ENCODE measurements at places on chromosomes 16 and 17.

- DNase-seq: no peak
These were observed 25.1 kb downstream of the RAI1 start for GRCh38 chr17:17706140-17707060.

- DNase-seq: peak; percentile 87
These were observed 5.6 kb upstream of the MTSS2 start for GRCh38 chr16:70691223-70692129.

- peak; percentile 22 for DNase-seq
These were observed 17.2 kb upstream of the NSMCE1 start for GRCh38 chr16:27285676-27286196.

- no peak for DNase-seq
These were observed 3.3 kb upstream of the RIPOR1 start for GRCh38 chr16:67525176-67525860.

GRCh38 chr17:29874931-29875596 lies 55.0 kb downstream of the SSH2 start:
- DNase-seq: no peak

DNA sequence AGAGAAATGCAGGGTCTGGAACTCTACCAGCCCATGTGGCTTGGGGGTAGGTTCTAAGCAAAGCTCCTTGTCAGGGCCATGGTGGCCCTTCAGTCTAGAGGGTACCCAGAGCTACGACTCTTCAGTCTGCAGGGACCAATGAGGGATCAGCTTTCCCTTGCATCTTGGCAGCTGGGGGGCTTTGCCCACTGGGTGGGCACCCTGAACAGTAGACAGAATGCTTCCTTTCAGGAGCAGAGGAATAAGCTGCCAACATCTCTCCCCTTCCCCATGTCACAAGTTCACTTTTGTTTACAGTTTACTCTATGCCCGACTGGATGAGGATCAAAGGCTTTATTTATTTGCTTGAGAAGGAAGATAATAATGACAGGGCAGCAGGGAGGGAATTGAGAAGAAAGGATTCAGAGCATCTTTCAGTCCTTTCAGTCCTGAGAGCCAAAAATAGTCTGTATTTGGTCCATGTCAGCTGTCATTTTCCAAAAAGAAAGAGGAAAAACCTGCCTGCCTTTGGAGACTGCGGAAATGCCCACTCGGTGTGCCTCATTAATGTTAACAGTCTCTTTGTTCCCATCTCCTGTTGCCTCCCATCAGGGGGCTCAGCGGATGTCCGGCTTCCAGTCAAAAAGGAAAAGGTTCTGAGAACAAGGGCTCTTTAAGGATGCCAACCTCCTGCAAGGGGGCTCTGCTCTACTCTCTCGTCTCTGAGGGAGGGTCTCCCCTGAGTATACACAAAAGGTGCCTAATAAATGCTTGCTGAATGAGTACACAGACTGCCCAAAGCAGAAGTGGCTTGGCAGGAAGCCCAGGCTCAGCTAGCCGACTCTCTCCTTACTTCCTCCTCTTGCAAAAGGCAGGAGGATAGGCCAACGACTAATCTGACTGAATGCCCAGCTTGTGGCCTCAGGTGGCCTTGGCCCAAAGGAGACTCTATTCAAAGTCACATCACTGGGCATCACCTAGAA lies 17.1 kb downstream of the TRAF4 start:
- no peak for DNase-seq

DNA sequence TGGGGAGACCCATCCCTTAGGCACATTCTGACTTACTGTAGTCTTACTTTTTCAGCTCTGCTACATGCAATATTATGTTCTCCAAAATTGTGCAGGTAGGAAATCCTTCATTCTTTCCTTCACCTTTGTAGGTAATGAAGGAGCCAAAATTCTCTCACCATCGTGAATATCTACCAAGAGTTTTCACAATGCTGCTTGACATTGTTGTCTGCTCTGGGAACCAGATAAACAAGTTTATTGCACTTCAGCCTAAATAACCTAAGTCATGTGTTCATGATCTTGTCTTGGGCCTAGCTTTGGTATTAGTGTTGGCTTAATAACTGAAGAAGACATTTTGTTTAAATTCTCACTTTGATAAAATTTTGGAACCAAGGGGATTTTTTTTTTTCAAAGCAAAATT lies 110.8 kb upstream of the ELAC2 start:
- no peak for DNase-seq

- no peak for DNase-seq
These were observed 1.5 kb upstream of the NTN3 start for GRCh38 chr16:2469399-2470233.

- DNase-seq: no peak
These were observed 48.2 kb downstream of the SPACA3 start for GRCh38 chr17:33039874-33040273.

DNA sequence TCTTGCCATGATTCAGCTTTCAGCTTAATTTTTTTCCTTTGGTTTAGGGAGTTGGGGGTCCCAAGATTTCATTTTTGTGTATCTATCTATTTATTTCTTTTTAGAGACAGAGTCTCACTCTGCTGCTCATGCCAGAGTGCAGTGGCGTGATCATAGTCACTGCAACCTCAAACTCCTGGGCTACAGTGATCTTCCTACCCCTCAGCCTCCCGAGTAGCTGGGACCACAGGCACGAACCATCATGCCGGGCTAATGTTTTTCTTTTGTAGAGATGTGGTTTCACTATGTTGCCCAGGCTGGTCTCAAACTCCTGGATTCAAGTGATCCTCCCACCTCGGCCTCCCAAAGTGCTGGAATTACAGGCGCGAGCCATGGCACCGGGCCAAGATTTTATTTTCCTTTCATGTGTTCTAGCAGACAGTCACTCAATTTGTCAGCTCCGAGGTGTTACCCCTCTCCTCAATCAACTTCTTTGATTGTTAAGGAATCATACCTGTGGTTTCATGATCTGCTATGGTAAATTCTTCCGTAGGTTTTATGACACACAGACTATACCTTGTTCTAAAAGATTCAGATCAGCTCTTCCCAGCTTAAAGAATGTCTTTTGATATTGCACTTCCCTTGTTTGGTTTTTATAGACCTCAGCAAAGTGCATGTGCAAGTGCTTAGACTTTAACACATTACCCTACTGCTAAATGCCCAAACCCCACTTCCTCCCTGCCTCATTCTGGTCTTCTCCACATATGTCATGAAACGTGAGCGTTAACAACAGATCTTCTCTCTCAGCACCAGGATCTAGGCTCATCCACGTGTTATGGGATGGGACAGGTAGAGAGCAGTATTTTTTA lies 13.0 kb downstream of the UNC45B start:
- DNase-seq: no peak

DNA sequence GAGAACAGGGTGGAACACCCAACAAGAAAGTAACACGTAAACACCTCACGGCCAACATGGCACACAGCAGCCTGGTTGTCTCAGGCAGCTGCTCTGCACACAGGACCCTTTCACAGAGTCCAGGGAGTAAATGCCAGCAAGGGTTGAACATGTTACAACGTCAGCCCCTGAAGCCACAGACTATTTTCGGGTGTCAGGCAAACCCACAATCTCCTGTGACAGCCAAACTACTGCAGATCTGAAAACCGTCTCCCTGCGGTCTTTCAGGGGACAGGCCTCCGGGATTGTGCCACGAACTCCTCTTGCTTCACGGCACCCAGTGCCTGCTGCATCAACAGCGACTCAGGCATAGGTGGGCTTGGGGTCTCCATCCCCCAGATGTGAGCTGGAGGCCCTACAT lies 127.7 kb downstream of the XYLT1 start:
- no peak for DNase-seq

DNA sequence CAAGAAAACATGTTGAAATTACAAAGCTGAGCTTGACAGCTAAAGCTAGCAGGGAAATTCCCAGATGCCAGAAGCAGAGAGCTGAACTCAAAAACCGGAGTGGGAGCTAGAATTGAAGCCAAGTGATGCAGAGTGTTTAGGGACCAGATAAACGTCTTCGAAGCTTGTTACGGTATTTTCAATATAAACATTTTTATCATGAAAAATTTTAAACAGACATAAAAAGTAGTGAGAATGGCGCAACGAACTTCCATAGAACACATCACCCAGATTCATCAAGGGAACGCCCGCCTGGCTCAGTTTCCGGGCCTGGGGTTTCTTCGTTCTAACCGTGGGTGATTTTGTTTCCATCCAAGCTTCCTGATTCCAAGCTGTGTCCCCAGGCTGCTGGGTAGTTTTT lies 18.1 kb downstream of the SPNS2 start:
- DNase-seq: no peak

GRCh38 chr16:371515-372301 lies 1.4 kb upstream of the MRPL28 start:
- DNase-seq: no peak

DNA sequence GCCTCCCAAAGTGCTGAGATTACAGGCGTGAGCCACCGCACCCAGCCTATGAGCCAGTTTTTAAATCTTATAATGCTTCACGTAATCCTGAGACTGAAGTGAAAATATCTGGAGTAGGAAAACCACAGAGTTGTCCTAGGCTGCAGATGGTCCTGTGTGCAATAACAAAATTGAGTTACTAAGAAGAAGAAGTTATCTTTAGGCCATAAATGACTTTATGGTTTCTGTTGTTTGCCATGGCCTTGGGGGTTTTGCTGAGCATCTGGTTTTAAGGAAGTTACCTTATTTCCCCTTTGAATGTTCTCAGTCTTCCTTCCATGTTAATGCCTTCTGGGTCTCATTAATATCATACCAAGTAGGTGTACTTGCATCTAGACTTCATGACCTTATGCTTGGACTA lies 16.5 kb downstream of the NMT1 start:
- DNase-seq: no peak

DNA sequence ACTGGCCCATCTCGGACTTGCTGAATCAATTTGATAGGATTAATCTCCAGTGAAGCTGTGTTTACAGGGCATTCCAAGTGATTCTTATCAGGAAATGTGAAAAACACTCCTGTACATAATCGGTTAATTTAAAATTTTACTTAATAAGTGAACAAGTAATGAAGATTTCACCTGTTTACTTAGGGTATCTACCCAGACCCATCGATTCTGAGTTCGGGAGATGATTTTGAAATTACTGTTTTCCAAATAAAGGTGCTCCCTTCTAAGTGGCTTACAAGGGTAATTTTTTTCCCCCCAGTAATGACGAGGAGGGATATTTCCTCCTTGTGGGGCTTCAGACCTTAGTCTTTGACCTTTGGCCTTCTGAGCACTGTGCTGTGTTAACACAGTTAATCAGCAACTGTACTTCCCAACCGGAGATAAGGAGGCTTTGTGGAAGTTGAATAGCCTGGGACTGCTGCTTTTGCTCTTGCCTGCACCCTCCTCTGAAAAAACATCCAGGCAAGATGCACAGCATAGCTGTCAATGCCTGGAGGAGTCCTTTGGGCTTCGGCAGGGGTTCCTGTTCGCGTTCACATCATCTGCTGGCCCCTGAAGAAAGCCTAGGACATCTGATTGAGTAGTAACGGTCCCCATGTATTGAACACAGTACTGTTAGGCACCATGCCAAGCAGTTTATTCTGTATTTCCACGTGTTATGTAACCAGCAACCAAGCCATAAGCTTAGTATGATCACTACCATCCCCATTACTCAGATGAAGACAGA lies 1.8 kb downstream of the FAHD1 start:
- no peak for DNase-seq

- no peak for DNase-seq
These were observed 5.4 kb upstream of the ZNF267 start for GRCh38 chr16:31868164-31868563.

DNA sequence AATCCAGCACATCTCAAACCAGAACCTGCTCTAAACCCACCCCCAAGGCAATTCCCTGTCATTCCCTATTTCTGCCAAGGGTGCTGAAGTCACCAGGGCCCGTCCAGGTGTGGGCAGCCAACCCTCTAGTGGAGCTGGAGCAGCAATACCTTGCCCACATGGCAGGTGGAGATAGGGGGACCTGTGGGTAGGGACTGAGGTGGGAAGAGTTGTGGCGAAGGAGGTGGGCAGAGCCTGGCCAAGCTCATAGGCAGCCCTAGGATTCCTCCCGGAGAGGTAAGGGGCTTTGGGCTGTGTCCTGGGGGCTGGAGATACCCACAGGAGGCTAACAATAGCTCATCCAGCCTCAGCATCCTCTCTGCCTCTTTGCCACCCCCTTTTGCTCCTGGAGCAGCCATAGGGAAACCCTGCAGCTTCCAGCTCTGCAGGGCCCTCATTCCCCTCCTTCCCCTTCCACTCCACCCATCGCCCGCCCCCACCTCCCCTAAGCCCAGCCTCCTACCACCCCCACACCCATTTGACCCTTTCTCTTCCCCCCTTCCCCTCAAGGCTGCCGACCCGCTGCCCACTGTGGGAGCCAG lies 30.4 kb upstream of the CRHR1 start:
- DNase-seq: no peak

GRCh38 chr17:1643293-1643998 lies 2.1 kb downstream of the SCARF1 start:
- no peak for DNase-seq

- no peak for DNase-seq
These were observed 38.9 kb downstream of the LMF1 start for GRCh38 chr16:931626-932500.

DNA sequence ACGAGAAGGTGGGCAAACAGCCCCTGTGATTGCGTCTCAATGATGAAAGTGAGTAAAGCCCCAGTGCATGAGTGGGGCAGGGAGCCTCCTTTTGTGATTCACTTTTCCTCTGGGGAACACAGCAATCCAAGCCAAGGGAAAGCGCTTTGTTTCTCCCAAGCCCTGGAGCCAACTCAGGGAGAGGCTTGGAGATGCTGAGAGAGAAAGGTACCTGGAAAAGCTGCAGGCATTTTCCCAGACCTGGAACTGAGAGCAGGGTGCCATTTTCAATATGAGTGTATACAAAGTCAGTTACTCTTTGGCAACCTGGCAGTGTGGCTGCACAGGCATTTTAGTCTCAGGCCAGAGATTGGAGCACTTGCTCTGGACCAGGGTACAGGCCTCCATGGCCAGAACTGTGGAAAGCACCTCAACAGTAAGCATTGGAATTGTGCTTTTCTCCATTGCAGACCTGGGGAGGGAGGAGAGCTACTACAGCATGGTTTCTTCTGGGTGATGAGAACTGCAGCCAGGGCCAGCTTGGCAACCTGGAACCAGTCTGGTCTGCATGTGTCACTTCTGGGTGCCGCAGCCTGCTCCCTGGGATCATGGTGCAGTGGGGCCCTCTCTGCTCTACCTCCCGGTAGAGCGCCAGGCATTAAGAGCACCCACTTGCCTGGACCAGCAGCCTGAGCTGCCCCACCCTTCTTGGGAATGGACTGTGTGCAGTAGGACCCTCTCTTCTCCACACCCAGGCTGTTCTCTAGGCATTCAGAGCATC lies 89.0 kb upstream of the CDH5 start:
- DNase-seq: no peak

DNA sequence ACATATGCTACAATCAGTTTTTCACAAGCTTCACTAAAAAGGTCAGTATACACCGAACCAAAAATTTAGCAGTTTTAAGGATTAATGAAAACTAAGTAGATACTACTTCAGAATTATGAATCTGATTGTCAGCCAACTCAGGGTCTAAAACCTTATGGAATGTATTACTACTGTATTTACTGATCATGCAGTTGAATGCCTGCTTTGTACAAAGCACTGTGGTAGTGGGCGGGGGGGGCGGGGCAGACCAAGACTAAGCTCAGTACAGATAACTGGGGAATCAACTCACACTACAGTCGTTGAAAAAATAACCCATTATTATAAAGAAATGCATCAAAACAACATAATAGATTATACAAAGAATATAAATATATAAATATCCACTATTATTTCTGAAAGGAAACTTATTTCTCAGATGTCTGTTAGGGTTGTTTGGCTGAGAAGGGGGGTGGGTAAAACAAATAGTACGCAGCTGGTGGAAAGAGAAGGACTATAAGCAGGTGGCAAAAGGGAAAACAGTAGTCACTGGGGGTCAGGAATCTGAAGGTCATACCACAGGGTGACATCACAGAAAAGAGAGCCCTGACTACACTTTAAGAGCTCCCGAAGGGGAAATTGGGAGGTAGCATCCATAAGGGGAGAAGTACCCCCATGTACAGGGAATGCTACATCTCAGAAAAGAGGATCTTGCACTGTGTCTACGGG lies 109.4 kb upstream of the AXIN2 start:
- no peak for DNase-seq
